ENCODE measurements at places on chromosomes 6 and 20.

- no peak for DNase-seq
Measured at GRCh38 chr6:137767911-137768690, 99.0 kb upstream of the TNFAIP3 start.

DNA sequence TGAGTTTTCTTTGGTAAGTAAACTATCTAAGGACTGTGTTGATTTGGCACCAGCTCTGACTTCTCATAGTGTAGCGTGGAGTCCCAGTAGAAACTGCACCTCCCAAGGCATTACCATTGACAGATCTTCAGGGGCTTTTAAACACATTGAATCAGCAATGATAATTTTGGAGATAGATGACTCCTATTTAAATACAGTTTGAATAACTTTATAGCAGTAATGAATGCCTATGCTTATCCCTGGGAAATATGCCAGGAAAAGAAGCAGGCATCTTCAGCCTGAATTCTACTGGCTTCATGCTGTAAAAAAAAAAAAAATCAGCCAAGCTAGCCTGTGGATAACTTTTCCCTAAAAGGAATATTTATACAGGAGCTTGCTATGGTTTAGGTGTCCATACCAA is 895.9 kb downstream of the EYS start:
- DNase-seq: no peak

DNA sequence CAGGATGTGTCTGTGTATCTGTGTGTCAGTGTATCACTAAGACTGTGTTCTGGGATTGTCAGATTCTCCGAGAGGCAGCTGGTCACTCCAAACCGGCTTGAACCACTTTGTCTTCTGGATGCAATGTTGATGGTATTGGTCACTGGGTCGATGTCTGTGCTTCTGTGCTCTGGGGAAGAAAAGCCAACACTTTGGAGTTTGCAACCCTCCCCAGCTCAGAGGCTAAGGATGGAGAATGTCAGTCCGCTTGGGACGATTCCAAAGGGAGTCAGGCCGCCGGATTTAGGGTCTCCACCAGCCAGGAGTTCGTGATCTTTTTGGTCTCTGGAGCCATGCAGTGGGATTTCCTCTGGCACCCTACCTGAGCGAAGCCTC is 5.2 kb downstream of the MAFB start:
- no peak for DNase-seq

- no peak for DNase-seq
Measured at GRCh38 chr6:137105375-137105774, 60.6 kb upstream of the IL20RA start.

DNA sequence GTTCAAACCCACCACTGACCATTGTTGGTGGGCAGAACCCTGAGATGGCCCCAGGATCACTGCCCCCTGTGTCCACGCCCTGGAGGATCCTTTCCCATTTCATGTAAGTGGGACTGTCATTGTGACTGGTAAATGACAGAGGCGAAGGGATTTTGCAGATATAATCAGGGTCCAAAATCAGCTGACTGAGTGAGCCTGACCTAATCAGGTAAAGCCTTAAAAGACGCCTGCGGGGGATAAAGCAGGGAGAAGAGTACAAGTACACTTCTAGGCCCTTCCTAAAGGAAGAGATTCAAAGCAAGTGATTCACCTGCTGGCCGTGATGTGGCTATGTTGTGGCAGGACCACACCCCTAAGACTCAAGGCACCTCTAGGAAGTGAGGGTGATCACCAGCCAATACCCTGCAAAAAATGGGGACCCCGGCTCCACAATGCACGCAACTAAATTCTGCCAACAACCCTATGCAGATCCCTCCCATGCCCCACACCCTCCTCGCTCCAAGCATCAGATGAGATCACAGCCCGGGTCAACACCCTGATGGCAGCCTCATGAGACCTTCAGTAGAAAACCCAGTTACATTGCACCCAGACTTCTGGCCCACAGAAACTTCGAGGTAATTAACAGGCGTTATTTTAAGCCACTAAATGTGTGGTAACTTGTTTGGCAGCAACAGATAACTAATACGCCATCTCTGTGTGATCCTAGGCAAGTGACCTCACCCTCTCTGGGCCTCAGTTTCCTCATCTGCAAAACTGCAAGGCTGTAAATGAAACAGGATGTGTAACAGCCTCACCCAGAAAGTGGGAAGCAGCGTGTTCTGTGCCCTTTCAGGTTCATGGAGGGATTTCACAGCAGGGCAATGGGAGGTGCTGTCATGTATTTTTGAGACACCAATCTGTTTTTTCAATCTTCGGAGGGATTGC is 11.3 kb downstream of the PREX1 start:
- no peak for DNase-seq

- DNase-seq: no peak
Measured at GRCh38 chr6:137271245-137272183, 52.3 kb upstream of the IFNGR1 start.

GRCh38 chr6:54768494-54768893 is 78.1 kb upstream of the FAM83B start:
- DNase-seq: no peak

- no peak for DNase-seq
Measured at GRCh38 chr6:93218096-93218495, 201.3 kb downstream of the EPHA7 start.

DNA sequence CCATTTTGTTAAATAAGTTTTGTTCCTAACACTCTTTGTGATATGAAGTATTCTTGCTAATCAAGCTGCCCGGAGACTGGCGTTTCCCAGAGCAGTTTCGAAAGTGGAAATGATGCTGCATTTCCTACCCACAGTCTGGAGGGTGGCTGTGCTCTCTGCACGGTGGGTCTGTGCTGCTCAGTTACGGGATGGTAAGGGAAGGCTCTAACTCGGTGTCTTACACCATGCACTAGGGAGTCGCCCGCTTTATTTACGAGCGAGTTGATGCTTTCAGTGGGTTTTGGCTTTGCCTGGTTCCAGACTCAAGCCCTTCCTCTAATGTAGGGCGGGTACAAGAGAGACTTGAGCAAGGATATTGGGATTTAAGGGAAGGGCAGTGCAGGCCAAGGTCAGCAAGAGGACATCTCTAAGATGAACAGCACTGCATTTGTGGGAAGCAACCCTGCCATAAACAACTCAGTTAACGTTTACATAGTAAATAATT is 180.1 kb upstream of the AKAP12 start:
- DNase-seq: no peak

DNA sequence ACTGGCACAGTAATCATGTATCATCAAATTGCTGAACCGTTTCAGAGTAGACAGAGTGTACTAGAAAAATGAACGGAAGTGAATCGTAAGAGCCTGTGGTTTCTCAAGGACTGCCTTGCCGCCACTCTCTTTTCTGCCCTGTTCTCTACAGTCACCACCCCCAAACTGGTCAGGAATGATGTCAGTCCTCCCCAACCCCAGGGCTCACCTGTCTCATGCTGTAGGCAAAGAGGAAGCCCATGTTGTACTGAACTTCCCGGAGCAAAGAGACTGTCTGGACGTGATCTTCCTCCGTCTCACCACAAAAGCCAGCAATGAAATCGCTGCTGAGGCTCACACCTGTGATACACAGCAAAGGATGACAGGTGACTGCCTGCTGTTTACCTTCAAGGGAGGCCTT is 31.0 kb downstream of the CDK5RAP1 start:
- DNase-seq: peak; percentile 44

DNA sequence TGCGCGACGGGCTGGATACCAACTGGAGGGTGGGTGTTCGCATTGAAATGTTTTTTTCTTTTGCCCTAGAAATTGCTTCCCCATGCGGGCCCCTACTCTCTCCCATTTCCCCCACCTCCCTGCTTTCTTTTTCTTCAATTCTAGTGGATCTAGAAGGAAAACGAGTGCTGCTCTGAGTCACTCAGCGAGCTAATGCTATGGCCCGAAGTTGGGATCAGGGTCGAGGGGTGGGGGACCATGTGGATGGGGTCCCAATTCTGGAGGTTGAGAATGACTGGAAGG is 71.5 kb downstream of the SOX4 start:
- DNase-seq: no peak

DNA sequence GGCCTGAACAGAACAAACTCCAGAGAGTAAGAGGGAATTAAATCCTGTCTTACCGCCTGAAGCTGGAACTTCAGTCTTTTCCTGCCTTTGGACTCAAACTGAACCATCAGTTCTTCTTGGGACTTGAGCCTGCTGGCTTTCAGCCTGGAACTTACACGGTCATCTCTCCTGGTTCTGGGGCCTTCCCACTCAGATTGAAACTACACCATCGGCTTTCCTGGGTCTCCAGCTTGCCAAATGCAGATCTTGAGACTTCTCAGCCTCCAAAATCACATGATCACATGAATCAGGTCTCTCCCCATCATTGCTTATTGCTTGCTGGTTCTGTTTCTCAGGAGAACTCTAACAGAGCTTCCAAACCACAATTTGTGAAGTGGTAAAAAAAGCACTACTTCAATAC is 276.3 kb downstream of the KIF16B start:
- DNase-seq: no peak

GRCh38 chr6:4565301-4566250 is 210.6 kb upstream of the CDYL start:
- no peak for DNase-seq

- no peak for DNase-seq
Measured at GRCh38 chr20:60649541-60649940, 602.5 kb upstream of the CDH4 start.

DNA sequence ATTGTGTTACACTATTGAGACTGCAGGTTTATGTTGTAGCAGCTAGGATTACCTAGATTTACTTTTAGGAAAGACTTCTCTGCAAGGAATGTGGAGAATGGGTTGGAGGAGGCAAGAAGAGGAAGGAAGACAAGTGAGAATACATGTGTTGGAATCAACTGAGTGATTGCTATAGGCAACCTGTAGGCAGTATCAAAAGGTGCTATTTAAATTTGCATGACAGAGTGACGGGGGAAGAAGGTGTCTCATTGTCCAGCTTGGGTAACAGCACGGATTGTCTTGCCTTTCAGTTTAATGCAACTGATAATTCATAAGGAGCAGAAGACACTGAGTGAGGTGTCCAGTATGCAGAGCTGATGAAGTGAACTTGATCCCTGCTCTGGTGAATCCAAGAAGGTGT is 19.4 kb downstream of the SERPINB9 start:
- DNase-seq: no peak

DNA sequence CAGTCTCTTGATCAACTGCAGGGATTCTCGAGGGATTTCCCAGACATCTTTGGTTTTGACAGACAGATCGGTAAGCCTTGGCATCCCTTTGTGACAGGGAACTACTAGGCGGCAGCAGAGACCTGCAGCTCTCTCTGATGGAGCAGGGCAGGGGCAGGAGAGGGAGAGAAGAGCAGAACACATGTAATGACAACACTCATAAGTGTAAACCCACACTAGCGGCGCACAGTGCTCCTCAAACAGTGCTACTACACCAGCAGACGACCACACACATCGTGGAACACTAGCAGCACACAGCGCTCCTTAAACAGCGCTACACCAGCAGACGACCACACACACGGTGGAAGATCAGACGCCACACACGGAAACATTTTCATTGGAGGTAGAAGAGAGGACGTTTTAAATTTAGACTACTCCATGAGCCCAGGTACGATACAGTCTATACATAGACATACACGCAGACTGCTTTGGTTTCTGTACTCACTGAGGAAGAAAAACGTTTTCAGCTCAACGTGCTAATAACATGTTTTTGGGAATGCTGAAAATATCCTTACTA is 94.5 kb upstream of the TRAF3IP2 start:
- no peak for DNase-seq

GRCh38 chr20:6533351-6533750 is 234.1 kb upstream of the BMP2 start:
- DNase-seq: no peak

DNA sequence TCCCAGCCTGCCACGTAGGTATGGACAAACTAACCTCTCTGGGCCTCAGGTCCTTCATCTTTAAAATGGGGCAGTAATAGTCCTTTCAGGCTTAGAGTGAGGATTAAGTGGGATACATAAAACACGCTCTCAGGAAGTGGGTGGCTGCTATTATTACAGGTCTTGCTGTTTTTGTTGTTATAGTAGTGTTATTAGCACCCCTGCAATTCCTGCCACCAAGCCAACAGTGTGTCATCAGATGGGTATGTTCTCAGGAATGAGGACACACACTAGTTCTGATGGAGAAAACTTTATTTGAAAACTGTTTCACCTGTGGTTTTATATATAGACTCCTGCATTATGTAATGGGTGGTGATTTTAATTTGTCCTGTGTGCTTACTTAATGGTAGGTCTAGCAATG is 131.7 kb downstream of the LRRC1 start:
- DNase-seq: no peak

GRCh38 chr6:130314271-130314670 is 51.5 kb upstream of the TMEM200A start:
- no peak for DNase-seq

GRCh38 chr6:154842833-154843232 is 109.6 kb downstream of the SCAF8 start:
- no peak for DNase-seq

- DNase-seq: no peak
Measured at GRCh38 chr6:104633125-104633524, 226.6 kb downstream of the HACE1 start.

- no peak for DNase-seq
Measured at GRCh38 chr6:112118034-112118433, 30.6 kb downstream of the FAM229B start.

DNA sequence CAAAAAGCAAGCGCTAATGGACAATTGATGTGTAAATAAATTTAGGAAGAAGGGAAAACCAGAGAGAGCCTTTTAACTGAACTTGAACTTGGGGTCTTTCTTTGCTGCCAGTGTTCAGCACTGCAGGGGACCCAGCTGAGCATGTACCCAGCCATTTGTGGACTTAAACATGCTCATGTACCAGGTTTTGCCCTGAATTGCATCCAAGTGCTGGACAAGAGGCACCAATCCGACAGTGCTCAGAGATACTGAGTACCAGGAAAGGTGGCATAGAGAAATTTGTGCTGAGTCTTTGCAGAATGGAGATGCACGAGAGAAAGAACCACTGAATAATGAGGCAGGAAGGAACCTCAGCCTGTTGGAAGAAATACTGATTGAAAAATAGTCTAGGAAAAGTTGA is 16.0 kb downstream of the AKAP12 start:
- DNase-seq: no peak

- no peak for DNase-seq
Measured at GRCh38 chr6:106502559-106502958, 126.7 kb downstream of the RTN4IP1 start.

- no peak for DNase-seq
Measured at GRCh38 chr6:150930841-150931240, 65.3 kb downstream of the MTHFD1L start.

DNA sequence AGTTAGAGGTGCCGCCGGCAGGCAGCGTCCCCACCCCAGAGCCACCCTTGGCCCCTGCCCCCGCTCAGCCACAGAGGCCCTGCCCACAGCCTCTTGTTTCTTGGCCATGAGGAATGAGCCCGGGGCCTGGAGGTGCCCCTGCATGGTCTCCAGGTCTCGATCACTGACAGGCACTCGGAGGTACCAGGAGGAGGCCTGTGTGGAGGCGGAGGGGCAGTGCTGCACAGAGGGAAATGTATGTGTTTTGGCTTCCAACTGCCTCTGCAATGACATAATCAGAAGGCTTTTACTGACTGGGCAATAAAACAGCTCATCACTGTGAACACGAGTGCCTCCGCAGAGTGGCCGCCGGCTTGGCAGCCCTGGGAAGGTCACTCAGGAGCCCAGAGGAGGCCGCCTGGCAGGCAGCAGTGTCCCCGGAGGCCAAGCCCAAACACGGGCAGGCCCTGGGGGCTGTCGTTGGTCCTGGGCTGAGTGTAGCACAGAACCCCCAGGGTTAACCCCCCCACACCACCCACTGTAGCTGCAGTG is 61.1 kb upstream of the GATA5 start:
- DNase-seq: no peak

GRCh38 chr6:143058987-143059386 is 1.7 kb upstream of the AIG1 start:
- DNase-seq: no peak

Data from activated CD4-positive, alpha-beta T cell treated with anti-CD3 and anti-CD28 coated beads, Interleukin-2, amount 50 U/mL, for 48 hours (primary cell).